ENCODE measurements at places on chromosomes 3 and 15.

GRCh38 chr3:14488286-14489041, 51.7 kb downstream of the GRIP2 start:
- no peak for DNase-seq

DNA sequence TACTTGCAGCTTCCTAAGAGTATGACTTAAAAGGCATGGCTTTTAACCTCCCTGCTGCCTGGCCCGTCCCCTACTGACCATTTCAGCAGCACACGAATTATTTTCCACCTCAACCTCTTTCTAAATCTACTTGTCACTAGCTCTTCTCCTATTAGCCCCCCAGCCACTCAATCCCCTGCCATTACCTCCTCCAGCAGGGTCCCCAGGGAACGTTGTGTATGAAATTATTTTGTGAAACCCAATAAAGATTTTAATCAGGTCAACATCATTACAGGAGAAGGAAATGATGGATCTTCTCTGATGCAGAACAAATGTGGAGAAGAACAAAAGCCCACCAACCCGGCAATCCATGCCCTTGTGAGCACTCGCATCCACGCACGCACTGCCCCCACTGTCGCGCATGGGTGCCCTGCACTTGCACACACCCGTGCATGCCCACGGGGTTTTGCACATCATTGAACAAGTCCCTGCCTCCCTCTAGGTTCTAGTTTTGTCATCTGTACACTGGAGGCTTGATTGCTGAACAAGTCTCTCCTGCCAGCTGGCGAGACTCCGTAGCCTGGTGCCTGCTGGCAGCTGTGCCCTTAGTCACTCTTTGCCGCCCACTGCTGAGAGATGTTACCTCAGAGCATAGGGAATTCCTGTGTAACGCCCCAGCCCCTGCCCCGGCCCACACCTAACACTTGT, 51.6 kb downstream of the LINGO1 start:
- no peak for DNase-seq

- no peak for DNase-seq
Measured at GRCh38 chr3:58173669-58174398, 36.9 kb downstream of the DNASE1L3 start.

DNA sequence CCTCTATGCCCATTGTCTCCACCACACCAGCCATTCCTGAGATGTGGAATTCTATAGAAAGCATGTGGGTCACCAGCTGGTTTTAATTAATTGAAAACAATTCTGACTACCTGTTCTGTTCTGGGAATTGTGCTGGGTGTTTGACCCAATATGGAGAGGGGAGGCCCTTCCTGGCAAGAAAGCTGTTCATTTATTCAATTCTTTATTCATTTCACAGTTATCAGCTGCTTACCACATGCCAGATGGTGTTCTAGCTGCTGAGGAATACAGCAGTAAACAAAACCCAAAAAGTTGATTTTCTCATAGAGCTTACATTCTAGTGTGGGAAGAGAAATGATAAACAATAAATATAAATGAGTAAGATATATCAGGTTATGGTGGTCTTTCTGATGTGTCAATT, 296.1 kb upstream of the RASGRP1 start:
- no peak for DNase-seq

DNA sequence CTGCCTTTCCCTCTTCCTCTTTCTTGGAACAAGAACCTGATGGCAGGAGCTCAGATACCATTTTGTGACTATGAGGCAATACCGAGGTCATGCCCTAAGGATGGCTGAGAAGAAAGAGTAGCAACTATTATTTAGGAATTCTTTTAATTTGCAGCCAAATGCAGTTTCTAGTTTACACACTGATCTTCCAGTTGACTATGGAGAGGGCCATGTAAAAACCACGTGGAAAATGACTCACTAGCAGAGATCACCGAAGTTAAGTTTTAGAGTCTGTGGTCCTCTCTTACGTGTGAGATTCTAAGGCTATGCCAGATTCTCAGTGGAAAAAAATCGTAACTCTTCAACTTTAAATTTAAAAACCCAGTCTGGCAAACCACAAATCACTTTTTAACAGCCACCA, 7.8 kb downstream of the BNC1 start:
- DNase-seq, result no peak

- no peak for DNase-seq
Measured at GRCh38 chr3:132001999-132002398, 32.8 kb downstream of the CPNE4 start.

GRCh38 chr3:164940745-164941144, 137.6 kb downstream of the SI start:
- no peak for DNase-seq
